ENCODE measurements at places on chromosomes 2 and 18. TPM values are rescaled to one million over a fixed set of nuclear protein-coding genes. Genes with fewer than 3 reads are reported as not detected.

DNA sequence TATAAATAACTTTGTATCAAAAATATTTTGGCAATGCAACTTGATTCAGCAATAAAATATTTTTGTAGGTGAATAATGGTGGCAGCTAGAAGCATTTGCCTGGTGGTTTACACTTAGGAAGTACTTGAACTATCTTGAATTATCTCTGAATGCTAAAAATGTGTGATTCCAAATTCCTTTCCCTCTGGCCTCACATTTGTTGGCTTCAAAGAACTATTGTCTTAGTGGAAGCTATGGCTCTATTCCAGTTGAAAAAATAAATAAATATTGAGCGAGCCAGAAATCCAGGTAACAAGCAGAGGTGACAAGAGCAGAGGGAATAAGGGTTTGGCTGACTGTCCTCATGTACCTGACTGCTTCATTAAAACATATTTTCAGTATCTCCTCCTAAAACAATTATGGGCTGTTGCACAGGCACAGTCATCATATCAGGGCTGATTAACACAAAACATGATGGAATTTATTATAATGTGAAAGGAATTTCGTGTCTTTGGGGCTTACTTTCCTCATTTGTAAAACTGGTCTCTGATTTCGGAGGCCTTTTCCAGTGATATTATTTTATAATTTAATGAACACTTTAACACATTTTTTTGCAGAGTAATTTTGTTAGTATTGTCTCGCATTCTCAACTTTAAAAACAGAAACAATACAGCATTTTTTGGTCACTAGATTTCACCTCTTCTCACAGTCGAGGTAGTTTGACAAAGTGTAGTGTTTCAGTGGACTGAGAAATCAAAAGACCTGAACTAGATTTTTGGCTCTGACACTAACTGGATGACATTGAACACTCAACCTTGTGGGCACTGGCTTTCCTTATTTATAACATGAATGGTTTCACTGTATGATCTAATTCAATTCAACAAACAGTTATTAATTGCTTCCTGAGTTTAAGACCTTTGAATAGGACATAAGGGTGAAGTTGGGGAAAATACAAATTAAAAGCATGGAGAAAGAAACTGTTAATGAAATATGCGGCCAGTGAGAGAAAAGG is 7.8 kb upstream of the CAVIN2 start:
- DNase-seq, result no peak
- no peaks in the 10 kb centered on the region for H3K36me3 ChIP-seq
- no peak overlapping the region for H3K27ac ChIP-seq

- H3K4me3 ChIP-seq, result no peak overlapping the region
- peaks cover 18% of the 10 kb centered on the region for H3K4me1 ChIP-seq
- H3K27me3 ChIP-seq, result no peaks in the 10 kb centered on the region
- peaks cover 24% of the 10 kb centered on the region for H3K36me3 ChIP-seq
- no peak for DNase-seq
These were observed 24.6 kb downstream of the AFTPH start for GRCh38 chr2:64548761-64549160.

DNA sequence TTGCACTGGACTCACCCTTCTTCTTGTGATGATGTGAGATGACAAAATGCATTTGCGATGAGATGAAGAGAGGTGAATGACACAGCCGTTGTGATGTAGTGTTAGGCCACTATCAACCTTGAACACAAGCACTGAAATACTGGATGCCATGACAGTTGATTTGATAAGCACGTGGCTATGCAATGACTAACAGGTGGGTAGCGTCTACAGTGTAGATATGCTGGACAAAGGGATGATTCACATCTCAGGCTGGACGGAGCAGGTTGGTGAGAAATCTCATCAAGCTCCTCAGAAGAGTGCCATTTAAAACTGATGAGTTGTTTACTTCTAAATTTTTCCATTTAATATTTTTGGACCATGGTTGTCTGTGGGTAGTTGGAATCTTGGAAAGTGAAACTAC is 375.8 kb upstream of the LYPD1 start:
- DNase-seq, result no peak
- H3K27me3 ChIP-seq, result no peaks in the 10 kb centered on the region
- H3K4me1 ChIP-seq, result no peaks in the 10 kb centered on the region
- H3K36me3 ChIP-seq, result no peaks in the 10 kb centered on the region
- no peak overlapping the region for H3K4me3 ChIP-seq
- H3K27ac ChIP-seq, result no peak overlapping the region

GRCh38 chr2:65878011-65878340 is 445.6 kb upstream of the SPRED2 start:
- no peak overlapping the region for H3K4me3 ChIP-seq
- no peaks in the 10 kb centered on the region for H3K4me1 ChIP-seq
- H3K27ac ChIP-seq, result no peak overlapping the region
- H3K36me3 ChIP-seq, result no peaks in the 10 kb centered on the region
- no peaks in the 10 kb centered on the region for H3K27me3 ChIP-seq

Gene KHK
- total RNA-seq, result 12.4 TPM

Gene ATP6V1B1
- not detected for total RNA-seq

Gene TPO
- not detected for total RNA-seq
